Aorta (tissue), 5 donors: ENCODE measurements at places on chromosomes 7 and 10. TPM values are rescaled to one million over a fixed set of nuclear protein-coding genes. Genes with fewer than 3 reads are reported as not detected.
A peak's percentile ranks its signal among the peaks of the same experiment; 100 is the strongest.

Gene CTTNBP2
- 15.9 TPM for total RNA-seq

DNA sequence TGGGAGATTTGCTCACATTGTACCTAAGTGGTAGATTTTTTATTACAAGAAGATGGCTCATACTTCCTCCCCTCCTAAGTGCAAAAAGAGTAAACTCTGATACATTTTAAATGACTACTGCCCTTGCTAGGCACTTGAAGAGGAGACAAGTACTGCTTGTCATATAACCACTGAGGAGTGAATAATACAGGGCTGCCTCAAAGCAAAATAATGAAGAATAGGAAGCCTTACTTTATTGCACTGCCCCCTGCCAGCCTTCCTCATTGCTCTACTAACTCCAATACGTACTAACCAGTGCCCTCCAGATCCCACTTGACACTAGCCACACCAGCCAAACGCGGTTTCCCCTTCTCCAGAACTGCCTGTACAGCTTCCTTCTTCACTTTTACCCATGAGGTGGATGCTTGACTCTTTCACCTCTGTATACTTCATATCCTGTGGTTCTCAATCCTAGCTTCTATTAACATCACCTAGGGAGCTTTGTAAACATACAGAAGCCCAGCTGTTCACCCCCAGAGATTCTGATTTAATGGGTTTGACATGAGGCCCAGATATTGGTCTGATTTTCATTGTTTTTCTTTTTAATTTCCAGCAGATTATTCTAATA, 11.7 kb upstream of the MTERF1 start:
- H3K27ac ChIP-seq, result no peak overlapping the region
- no peaks in the 10 kb centered on the region for H3K36me3 ChIP-seq
- no peaks in the 10 kb centered on the region for H3K4me1 ChIP-seq
- DNase-seq, result no peak
- H3K4me3 ChIP-seq, result no peak overlapping the region

Gene ADK
- total RNA-seq, result 21.1 TPM

DNA sequence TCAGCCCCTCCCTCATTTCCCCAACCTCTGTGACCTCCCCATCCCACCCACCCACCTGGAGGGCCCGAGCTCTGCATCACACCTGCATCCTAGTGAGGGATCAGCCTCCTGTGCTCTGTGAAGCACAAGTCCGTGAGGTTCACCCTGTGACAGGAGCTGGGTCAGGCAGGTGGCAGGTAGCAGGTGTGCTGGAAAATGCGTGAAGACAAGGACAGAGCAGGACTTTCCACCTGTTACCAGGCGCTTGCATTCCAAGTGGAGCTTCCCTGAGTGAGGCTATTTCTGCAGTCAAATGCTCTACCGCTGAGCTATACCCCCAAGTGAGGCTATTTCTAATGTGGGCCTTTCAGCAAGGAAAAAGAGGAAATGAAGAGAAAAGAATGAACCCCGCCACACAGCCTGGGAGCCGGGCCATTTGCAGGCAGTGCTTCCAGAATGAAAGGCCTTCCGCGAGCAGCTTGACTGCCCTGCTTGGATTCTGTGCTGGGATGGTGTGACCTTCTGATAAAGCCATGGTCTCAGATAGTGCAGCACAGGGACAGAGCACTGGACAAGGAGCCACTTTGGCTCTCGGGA, 13.3 kb upstream of the CPXM2 start:
- H3K4me3 ChIP-seq, result no peak overlapping the region
- DNase-seq, result no peak
- no peaks in the 10 kb centered on the region for H3K4me1 ChIP-seq
- no peaks in the 10 kb centered on the region for H3K36me3 ChIP-seq
- no peak overlapping the region for H3K27ac ChIP-seq

DNA sequence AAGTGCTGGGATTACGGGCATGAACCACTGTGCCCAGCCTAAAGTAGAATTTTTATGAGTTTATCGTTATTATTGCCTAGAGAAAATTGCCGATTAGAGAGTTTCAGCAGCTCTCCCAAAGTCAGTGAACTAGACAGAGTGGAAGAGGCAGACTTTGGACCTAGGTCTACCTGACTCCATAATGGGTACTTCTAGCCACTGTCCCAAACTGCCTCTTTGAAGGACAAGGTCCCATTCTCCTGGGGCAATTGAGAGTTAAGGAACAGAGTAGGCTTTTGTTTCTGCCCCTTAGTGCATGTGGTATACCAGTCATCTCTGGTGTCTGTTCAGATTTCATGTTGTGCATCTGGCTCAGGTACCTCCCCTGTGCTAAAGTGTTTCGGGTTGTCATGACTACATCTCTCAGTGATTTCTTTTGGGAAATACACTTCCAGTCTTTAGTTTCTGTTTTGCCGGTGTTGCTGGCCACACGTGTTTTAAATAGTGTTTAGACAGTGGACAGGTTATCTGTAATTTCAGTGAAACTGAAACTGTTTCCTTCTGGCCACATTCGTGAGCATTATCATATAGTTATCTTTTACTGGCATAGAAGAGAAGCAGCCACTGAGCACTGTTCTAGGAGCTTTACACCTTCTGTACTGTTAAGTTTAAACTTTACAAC, 4.7 kb downstream of the TMEM236 start:
- H3K4me3 ChIP-seq, result no peak overlapping the region
- no peak for DNase-seq
- H3K27ac ChIP-seq, result no peak overlapping the region
- no peaks in the 10 kb centered on the region for H3K27me3 ChIP-seq

Gene AKR1C4
- total RNA-seq, result not detected

Gene PDE1C
- total RNA-seq, result 6.6 TPM

DNA sequence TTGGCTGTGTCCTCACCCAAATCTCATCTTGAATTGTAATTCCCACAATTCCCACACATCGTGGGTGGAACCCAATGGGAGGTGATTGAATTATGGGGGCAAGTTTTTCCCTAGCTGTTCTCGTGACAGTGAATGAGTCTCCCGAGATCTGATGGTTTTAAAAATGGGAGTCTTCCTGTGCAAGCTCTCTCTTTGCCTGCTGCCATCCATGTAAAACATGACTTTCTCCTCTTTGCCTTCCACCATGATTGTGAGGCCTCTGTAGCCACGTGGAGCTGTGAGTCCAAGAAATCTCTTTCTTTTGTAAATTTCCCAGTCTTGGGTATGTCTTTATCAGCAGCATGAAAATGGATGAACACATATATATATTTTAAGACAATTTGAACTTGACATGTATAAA, 285.4 kb downstream of the BAMBI start:
- no peak for DNase-seq
- H3K4me1 ChIP-seq, result no peaks in the 10 kb centered on the region
- H3K4me3 ChIP-seq, result no peak overlapping the region
- no peaks in the 10 kb centered on the region for H3K27me3 ChIP-seq

Gene ST8SIA6
- total RNA-seq, result 2.4 TPM

- no peaks in the 10 kb centered on the region for H3K27me3 ChIP-seq
- DNase-seq, result no peak
- no peak overlapping the region for H3K4me3 ChIP-seq
- H3K27ac ChIP-seq, result peak overlapping the region; percentile 21
- no peaks in the 10 kb centered on the region for H3K36me3 ChIP-seq
Observed at GRCh38 chr10:19920075-19920726, 104.0 kb downstream of the PLXDC2 start.
